ENCODE measurements at places on chromosomes 2 and 18. TPM values are rescaled to one million over a fixed set of nuclear protein-coding genes. Genes with fewer than 3 reads are reported as not detected.

Gene PLGLB1
- polyA plus RNA-seq: 0.26 TPM

- DNase-seq: no peak
Observed at GRCh38 chr2:11630855-11631254, 39.1 kb downstream of the NTSR2 start.

GRCh38 chr2:15049096-15049993, 416.8 kb downstream of the LRATD1 start:
- DNase-seq: no peak

DNA sequence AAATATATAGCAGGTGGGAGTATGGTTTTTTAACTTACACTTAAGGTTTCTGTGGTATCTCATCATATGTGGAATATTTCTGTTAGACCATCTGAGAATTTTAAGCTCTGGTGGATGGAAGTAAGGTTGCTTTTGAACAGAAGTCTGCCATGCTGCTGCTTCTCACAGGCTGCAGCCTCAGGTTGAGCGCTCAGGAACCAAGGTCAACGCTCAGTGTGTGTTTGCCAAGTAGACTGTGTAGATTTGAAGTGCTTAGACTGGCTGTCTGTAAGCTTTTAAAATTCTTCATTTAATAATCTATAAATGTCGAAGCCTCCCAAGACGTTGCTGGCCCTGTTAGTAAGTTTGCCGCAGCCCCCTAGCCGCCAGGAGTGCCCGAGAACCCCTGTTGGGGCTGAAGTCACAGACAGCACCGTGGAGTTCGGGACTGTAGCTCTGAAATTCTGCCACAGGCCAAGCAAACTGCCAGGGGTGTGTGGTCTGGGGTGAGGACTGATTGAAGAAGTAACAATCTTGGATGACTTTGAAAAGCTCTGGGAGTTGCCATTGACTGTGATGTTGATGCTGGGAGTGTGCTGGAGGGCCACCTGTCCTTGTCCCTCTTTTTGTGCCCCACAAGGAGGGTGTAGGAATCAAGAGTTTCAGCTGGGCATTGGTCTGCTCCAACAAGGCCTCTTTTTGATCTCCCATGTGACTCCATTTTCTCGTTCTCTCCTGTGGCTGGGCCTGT, 26.9 kb downstream of the INPP4A start:
- DNase-seq: no peak

Data from BJ (cell line).